GM12864 (cell line): ENCODE measurements at places on chromosomes 6 and 20.
A peak's percentile ranks its signal among the peaks of the same experiment; 100 is the strongest.

GRCh38 chr6:4372866-4373265 is 237.5 kb upstream of the ECI2 start:
- no peak for DNase-seq

- no peak for DNase-seq
These were observed 116.1 kb upstream of the TIAM2 start for GRCh38 chr6:154878871-154879491.

DNA sequence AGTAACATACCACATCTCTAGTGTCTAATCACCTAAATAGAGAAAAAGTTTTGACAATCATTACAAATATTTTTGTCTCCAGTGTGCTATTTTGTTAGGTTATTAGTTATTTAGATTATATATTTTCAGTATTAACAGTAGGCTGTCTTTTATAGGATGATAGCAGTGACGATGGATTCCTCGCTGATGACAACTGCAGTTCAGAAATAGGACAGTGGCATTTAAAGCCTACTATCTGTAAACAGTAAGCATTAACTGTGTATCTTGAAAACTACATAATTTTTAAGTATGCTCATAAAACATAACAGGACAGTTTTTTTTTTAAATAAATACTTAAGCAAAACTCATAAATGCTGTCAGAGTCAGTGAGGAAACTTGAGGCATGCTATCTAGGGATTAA is 37.9 kb upstream of the MYO6 start:
- DNase-seq, result no peak

DNA sequence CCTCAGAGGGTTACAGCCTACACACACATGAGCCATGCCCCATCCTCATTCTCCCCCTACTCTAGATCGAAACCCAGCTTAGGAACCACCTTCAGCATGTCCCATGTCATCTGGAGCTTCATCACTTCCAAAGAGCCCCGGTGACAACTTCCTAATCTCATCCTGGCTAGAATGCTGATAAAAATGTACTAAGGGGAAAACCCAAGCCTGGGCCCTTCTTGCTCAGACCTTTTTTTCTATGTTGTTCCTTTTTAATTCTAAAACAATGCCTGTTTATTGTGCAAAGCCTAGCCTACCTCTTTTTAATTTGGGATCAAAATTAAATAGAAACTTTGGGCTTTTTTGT is 44.1 kb upstream of the NT5E start:
- no peak for DNase-seq

DNA sequence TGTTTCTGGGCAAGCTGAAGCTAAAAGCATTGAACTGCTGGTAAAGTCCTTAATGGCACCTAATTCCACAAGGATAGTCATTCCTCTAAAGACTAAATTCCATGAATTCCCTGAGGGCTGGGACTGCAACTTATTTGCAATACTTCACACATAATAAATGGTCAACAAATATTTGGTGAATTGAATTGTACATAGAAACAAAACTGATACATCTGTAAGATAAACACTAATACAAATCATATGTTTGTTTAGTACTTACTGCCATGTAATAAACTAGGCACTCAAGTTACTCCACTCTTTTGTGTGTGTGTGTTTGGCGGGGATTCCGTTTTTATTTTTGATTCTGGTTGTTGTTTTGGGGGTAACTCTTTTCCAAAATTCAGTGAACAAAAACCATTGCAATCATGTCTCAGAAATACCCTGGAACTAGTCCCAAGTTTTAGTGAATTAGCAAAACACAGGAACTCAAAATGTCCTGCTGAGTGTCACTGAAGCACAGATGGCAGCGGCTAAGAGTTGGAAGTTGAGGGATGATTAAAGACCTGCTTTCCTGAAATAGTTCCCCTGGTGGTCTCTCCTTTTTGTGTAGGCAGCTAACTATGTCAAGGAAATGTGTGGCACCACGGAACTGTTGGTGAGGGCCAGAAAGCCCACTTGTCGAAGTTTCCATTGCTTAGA is 74.8 kb upstream of the SNRPB2 start:
- DNase-seq, result no peak

DNA sequence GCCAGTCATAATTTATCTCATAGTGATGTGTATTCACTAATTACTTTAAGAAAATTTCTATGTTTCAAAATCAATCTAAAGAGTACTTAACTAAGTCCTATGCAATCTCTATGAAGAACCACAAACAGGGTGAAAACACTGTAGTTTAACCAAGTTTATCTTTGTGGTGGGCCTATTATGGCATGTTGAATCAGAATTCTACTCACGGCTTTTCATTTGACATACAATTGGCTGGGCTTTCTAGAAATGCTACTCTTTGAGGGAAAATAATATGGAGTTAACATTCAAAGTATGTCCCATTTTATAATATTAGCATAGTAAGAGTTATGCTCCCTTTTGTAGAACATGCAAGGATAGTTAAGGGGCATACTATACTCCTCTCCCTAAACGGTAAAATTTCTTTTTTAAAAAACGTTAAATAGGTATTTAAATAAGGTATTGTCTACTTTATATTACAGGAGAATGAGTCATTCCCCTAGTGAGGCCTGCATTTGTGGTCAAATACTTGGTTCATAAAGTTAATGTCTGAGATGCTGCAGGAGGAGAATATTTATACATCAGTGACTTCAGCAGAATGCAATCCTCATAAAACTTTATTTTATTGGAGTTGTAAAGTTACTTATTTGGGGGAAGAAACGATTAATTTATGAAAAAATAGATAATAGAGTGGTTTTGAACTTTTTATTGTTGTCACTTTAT is 1.8 kb downstream of the MOXD1 start:
- no peak for DNase-seq

DNA sequence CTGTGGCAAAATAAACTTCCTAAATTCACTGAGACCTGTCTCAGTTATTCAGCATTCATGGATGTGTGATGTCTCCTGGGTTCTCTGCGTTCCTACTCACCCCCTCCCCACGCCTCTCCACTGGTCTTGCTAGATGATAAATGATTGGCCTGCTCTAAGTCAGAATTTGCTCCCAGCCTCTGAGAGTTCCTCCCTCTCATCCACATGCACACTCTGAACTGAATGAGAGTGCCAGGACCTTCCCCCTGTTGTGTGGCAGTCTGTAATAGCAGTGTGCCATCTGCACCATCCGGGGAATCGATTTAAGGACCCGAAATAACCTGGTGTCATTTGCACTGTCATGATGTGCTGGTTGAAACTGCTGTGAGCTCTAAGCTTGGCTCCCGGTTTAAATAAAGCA is 135.8 kb upstream of the AFDN start:
- no peak for DNase-seq

DNA sequence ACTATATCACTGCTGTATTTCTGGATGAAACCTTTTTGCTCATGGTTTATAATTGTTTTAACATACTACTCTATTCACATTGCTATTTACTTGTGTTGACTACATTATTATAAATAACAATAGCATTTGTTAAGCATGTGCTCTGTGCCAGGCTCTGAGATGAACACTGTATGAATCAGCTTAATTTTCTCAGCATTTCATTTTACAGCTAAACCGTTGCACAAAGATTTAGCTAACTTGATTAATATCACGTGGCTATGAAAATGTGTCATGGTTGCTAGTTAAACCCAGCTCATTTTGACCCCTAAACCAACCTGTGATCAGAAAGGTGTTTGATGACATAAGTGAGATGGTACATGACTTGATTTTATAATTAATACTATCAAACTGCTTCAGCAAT is 77.5 kb downstream of the NCOA7 start:
- no peak for DNase-seq

GRCh38 chr20:24986436-24987015 is 6.0 kb downstream of the APMAP start:
- no peak for DNase-seq

- DNase-seq, result no peak
These were observed 25.8 kb upstream of the PLCG1 start for GRCh38 chr20:41111578-41111951.

GRCh38 chr20:21554985-21555384 is 41.1 kb upstream of the NKX2-2 start:
- DNase-seq, result no peak

DNA sequence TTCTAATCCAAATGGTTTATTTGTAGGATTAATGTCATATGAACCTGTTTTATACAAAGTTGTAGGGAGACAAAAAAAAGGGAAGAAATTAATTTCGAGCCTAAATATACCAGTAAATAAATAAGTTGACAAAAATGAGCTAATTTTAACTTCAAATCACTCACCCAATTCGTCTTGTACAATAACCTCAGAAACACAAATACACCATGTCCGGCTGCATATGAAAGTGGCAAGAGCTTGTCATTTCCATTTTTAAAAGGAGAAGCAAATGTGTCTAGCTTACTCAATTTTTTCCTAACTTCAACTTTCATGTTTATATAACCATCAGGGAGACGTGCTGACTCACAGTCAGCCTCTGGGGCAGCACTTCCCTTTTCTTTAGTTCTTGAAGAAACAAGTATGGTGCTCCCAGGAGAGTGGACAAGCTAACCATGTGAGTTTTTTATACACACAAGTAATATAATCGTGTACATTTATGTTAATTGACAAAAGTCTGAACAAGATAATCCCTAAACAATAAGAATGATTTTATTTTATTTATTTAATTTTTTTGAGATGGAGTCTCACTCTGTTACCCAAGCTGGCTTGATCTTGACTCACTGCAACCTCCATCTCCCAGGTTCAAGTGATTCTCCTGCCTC is 55.5 kb upstream of the SGK1 start:
- peak; percentile 82 for DNase-seq

DNA sequence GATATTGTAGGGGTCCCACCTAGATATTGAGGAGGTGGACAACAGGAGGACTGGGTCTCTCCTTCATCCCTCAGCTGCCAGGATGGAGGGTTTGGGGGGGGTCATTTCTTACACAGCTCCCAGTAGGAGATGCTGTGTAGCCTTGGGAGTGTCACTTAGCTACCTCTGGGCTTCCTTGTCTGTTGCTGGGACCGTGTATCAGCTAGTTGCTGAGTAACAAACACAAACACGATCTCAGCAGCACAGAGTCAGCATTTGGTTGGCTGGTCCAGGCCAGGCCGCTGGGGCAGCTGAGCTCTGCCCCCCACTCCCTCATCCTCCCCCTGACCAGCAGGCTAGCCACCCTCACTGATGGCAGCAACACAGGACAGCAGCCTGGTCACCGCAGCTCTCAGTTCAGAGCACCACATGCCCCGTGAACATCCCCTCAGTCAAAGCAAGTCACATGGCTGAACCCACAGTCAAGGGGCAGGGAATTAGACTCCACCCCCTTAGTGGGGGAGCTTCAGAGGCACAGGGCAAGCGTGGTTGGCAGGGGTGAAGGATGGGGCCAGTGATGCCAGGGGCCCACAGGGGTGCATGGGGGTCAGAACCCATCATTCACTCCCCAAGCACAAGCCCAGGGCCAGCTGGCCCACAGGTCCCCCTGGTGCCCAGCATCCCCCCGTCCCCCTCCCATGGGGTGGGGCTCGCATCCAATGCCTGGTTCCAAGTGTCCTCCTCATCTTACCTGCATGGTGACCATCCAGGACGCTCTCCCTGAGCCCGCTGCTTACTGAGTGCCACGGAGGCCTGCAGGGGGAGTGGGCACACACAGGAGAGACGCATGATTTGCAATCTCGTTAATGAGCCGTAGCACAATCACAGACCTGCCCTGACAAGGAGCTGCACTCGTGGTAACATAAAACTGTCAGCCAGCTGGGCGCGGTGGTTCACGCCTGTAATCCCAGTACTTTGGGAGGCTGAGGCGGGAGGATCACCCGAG is 112.4 kb downstream of the TAF4 start:
- DNase-seq, result no peak

GRCh38 chr6:147195510-147195909 is 8.7 kb upstream of the STXBP5 start:
- DNase-seq, result no peak

DNA sequence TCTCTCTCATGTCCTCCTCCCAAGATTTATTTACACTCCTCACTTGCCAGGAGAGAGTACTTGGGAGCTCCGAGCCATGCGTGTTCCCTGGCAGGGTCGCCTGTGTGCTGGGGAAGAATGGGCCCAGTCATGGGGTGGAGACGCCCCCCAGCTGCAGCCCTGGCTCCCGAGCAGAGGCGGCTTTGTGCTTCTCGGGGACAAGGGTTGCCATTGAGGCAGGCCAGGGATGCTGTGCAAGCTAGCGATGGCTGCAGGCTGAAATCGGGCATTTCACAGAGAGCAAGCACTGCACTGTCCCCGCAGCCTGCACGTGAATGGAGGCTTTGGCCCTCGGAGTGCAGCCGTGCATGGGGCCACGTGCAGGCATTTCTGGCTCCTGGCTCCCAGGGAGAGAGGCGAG is 23.8 kb downstream of the PHACTR3 start:
- no peak for DNase-seq

DNA sequence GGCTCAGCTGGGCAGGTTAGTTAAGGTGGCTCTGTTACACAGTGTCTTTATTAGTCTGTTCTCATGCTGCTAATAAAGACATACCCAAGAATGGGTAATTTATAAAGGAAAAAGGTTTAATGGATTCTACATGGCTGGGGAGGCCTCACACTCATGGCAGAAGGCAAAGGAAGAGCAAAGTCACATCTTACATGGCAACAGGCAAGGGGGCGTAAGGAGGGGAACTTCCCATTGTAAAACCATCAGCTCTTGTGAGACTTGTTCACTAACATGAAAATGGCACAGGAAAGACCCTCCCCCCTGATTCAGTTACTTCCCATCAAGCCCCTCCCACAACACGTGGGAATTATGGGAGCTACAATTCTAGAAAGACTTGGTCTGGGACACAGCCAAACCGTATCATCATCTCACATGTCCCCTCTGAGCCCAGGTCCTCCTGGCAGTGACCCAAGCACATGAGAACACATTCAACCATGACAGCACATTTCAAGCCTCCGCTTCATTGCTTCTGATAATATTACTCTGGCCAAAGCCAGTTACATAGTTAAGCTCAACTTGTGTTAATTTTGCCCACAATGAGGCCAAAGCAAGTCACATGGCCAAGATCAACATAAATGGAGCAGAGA is 383.9 kb downstream of the PLCB1 start:
- no peak for DNase-seq

DNA sequence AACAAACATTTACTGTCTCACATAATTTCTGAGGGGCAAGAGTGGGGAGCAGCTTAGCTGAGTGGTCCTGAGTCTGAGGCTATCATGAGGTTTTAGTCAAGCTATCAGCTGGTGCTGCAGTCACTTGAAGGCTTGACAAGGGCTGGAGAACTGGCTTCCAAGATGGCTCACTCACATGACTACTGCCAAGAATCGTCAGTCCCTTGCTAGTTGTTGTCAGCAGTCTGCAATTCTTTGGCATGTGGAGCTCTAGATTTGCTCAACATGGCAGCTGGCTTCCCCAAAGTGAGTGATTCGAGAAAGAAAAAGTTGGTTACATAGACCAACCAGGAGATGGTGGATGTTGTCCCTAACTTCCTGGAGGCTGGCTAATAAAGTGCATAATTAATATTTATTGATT is 2.8 kb upstream of the LRRC1 start:
- DNase-seq, result no peak

DNA sequence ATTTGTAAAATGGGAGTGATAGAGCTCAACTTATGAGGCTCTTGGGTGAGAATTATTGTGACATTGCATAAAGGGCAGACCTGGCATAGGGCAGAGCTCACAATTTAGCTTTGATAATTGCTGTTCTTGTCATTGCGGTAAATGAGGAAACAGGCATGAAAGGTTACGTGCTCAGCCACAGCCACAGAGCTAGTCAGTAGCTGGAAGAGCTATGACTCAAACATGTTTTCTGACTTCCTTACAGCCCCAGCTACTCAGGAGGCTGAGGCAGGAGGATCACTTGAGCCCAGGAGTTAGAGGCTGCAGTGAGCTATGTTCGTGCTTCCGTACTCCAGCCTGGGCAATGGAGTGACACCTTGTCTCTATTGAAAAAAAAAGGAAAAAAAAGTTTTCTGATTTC is 3.5 kb upstream of the GHRH start:
- no peak for DNase-seq

- DNase-seq, result no peak
These were observed 586.8 kb upstream of the JAG1 start for GRCh38 chr20:11260611-11261010.
